ENCODE measurements at places on chromosomes 2 and 18.

DNA sequence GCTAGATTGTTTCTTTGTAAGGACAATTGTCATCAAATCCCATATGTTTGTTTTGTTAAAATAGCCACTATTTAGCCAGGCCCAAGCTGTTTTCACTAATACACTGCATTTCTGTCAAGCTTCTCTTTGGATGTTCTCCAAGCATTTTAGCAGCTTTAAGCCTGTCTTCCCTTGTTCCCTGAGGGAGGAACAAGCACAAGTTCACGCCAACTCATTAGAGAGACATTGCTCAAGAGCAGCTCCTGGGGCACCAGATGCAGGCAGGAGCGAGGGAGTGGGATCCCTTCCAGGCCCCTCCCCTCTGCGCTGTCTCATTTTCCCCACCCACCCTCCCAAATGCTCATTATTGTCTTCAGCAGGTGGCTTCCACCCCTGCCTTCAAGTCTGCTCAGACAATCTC, 32.6 kb upstream of the PPP3R1 start:
- no peak for DNase-seq

GRCh38 chr2:174191342-174192074, 56.8 kb downstream of the OLA1 start:
- DNase-seq: no peak

GRCh38 chr2:126664639-126665038, 8.7 kb downstream of the GYPC start:
- no peak for DNase-seq

DNA sequence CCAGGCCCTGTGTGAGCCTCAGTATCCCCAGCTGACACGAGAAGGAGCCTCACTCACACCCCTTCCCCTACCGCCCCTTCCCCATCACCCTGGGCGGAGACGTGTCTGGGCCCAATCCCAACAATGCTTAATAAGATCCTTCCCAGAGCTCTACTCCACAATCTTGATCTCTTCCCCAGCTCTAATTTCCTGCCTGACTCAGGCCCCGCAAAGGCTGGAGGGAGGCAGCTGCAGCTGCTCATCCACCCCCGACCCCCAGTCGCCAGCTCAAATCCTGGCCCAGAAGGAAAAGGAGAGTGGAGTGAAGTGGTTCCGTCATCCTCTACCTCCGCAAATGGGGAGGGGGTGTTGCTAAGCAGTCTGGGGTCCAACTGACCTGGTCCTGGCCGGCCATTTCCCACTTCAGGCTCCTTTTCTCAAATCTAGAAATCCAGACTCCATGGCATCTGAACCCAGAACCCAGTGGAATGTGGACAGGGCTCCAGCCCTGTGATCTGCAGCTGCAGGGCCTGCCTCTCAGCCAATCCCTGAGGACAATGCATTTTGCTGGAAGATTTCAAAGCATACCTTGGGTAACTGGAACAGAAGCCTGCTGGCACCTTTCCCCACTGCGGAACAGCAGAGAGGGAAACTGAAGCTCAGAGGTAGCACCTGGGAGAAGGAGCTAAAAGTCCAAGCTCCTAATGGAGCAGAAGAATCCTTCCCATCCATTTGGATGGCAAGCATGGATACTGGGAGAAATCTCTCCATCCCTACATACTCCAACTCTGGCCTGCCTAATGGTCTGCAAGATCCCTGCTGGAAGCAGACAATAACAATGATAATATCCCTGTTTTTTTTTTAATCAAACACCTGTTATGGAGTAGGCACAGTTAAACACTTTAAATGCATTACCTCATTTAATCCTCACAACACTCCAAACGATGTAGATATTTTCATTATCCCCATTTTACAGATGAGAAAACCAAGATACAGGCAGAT, 5.6 kb upstream of the TNS1 start:
- DNase-seq: no peak

DNA sequence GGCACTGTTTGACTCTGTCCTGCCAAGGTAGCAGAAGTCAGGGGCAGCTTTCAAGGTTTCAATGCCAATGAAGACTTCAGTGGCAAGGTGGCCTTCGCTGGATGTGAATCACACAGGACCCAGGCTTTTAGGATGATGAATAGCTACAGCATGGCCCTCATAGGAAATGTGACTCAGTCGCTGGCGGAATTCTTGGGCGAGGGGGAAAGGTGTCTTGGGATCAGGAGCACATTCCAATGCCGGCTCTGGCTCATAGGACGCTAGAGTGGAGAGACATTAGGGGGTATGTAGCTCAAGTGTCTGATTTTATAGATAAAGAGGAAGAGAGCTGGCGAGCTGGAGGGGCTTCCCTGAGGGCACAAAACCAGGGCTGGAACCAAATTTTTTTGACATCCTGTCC, 68.6 kb downstream of the SMIM21 start:
- no peak for DNase-seq

- DNase-seq: no peak
Measured at GRCh38 chr2:60066096-60066839, 487.2 kb downstream of the BCL11A start.

DNA sequence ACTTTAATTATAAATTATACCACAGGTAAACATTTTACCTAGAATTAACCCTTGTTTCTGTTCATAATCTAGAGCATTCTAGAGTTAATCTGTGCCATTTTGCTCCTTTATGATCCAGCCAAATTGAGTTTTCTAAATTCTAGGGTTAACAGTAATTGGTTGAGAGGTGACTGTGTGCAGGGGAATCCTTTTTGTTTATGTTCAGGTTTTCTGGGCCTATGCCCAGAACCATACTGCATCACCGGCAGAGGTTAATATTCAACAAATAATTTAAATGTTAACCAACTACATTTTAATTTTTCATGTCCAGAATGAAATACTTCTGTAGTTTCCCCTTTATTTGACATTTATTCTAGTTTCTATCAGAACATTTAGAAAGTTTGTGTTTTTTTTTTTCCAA, 32.3 kb downstream of the CARF start:
- DNase-seq: no peak

DNA sequence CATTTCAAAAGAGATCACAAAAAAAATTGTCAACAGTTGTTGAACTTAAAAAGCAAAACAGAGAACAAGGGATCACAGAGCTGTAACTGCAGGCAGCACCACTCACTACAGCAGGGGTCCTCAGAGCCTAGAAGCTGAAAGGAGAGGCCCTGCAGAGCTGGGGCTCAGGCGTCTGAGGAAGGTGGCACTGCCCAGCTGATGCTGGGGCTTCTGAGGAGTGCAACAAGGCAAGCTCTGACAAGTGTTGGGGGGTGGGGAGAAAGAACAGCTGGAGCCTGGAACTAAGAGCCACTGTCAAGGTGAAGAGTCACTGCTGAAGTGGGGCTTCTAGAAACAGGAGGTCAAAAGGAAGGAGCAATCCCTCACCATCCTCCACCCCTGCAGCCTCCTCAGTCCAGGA, 46.2 kb downstream of the FTCDNL1 start:
- DNase-seq: no peak

- peak; percentile 68 for DNase-seq
Measured at GRCh38 chr2:27049422-27050280, 1.8 kb upstream of the AGBL5 start.

- DNase-seq: no peak
Measured at GRCh38 chr2:85400023-85400422, 10.1 kb downstream of the CAPG start.

DNA sequence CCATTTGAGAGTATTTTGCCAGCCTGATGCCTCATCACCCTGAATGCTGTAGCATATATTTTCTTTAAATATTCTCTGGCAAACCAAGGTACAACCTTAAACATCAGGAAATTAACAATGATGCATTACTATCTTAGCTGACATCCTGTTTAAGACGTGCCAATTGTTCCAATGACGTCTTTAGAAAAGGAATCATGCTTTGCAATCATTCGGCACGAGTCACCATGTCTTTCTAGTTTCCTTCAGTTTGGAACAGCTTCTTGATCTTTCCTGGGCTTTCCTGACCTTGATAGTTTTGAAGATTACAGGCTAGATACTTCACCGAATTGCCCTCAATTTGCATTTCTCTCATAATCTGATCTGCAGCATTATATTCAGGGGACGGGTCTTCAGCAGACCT, 88.2 kb upstream of the GLI2 start:
- no peak for DNase-seq

DNA sequence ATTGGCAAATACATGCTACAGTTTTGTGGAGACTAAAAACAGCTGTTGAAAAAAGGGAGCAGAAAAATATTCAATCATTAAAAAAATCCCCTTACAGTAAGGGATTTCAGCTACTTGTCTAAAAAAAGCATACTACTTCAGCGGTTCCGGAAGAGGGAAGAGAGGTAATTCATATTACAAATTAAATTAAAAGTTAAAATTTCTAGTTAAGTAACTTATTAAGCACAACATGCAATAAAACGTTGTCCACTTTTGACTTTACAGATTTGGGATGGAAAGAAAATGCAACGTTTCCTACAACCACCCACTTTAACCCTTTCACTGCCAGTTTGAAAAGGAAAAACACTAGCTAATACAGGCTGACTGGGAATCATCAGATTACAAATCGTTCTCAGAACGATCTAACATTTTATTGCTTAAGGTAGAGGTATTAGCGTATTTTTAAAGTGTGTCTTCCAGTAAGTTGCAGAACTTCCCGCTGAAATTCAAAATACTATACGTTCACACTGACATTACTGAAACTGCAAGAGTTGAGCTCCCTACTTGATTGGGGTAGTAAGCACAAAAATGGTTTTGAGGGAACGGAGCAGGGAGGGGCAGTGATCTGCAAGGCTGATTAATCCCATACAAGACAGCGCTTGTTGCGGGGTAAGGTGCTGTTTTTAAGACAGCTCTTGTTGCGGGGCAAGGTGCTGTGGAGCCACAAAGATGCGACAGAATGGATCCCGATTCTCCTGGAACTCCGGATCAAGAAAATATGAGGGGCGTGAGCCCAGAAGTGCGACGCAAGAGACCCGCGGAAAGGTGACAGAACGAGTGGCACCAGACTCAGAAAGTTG, 743 bp downstream of the HADHA start:
- peak; percentile 11 for DNase-seq

GRCh38 chr2:128237911-128238697, 80.6 kb downstream of the HS6ST1 start:
- DNase-seq: no peak

- DNase-seq: no peak
Measured at GRCh38 chr2:107742460-107743027, 84.1 kb upstream of the RGPD4 start.

DNA sequence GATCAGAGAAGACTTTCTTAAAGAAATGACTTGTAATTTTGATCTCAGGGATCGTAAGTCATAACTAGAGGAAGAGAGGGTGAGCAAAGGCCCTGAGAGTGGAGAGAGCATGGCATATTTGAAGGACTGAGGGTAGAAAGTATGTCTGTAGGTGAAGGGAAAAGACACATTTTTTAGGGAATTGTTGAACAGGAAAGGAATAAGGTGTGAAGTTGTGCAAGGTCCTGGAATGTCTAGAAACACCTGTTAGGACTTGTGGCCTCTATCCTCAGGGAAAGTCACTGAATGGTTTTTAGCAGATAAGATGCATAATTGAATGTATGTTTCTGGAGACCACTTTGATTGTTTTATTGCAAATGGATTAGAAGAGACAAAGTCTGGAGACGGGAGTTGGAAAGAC, 62.5 kb upstream of the ACTR3 start:
- DNase-seq: no peak

- no peak for DNase-seq
Measured at GRCh38 chr2:68391099-68391498, 26.0 kb downstream of the PLEK start.

DNA sequence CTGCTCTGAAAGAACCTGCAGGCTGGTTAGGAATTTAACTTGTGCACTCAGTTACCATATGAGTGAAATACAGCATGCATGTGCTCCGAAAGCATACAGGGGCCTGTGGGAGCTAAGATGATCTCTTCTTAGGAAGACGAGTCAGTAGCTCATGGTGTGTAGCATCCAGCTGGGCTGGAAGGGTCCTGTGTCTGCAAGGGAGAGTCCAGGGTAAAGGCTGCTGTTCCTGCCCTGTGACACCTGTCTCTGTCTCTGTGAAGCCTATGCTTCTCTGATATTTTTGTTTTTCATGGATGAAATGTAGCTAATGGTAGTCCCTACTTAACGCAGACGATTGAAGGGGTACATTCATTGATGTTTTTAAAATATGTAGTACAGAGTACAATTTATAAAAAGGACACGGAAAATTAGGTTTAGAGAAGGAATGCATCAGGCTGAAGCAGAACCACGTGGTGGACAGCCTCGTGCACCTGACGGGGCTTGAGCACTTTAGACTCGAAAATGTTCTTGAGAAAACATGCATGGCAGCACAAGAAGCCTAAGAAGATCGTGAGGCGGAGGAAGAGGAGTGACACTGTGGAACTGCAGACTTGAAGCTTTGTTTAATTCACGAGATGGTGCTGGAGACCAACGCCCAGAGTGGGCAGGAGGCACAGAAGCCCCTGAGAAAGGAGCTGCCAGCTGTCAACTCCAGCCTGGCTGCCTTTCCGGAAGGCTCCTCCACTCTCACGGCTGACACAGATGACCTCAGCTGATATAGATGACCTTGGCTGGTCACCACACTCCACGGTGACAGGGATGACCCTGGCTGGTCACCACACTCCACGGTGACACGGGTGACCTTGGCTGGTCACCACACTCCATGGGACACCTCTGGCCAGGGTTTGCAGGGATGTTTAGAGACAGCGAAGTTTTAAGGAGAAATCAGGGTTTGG, 110.6 kb downstream of the TMEM18 start:
- no peak for DNase-seq

DNA sequence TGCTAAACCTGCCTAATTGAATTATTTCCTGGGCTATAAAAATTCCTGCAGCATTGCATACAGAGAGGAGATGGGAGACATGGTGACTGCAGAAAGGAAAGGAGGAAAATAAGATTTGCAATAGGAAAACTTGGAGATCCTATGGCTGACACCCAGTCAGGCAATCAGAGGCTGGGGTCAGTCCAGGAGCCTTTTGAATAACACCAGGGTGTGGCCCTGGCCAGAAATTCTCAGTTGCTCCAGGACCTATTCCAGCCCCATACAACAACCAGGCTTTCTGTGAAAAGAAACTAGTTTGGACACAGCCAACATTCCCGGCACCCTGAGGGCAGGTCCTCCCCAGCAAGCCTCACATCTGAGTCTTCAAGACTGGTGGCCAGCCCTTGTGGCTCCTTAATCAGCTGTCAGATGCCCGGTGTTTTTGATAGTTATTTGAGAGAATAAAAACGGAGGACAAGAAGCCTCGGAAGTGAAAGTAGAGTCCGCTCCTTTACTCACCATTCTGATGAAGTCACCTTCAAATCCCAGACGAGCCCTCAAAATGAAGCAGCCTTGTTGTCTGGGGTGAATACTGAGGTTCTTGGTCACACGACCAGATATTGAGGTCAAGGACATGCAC, 31.1 kb upstream of the GMCL1 start:
- no peak for DNase-seq

DNA sequence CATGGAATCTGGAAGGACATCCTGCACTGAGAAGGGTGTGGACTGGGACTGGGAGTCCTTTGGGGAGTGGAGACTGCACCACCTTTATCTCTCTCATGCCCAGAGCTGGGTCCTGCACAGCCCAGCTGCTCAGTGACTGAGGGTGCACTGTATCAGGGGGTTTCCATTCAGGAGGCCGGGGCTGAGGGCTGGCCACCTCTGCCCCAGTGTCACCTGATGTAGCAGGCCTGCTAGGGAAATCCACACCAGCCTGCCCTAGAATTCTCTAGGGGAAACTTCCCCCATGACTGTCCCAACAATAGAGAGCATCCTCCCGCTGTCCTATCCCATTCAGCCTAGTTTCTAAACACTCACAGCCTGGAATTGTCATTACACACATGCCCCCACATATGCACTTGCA, 116.7 kb downstream of the CTIF start:
- DNase-seq: no peak

GRCh38 chr2:42566025-42566424, 2.4 kb upstream of the MTA3 start:
- no peak for DNase-seq
